Endothelial cell of umbilical vein (primary cell): ENCODE measurements at places on chromosomes 7 and 10. TPM values are rescaled to one million over a fixed set of nuclear protein-coding genes. Genes with fewer than 3 reads are reported as not detected.

GRCh38 chr7:15687546-15688278 lies 1.2 kb upstream of the MEOX2 start:
- peak; percentile 37 for DNase-seq

DNA sequence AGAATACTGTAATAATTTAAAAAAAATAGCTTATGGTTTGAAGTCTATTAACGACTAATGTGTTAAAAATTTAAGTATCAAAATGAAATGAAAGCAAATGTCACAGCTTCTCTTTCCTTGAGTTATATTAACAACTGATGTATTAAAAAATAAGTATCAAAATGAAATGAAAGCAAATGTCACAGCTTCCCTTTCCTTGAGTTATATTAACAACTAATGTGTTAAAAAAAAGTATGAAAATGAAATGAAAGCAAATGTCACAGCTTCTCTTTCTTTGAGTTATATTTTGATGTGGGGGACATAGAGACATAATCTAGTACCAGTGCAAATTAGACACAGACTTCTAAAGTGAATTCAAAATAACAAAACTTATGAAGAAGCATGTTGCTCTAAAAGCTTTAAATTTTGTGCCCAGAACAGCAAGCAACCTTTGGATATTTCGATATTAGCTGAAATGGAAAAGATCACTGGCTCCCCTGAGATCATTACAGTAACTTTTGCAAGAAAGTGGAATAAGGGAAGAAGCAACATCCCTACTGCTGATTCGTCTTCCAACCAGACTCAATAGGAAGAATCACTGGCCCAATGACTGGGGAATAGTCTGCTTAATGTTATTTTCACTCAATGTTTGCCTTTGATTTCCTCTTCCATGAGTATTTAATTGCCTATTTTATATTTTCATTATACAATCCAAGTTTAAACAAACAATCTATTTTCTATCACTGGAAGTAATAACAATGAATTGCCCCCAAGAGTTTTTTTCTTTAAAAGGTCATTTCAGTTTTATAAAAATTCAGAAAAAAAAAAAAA lies 8.0 kb downstream of the SKAP2 start:
- DNase-seq = peak; percentile 76

DNA sequence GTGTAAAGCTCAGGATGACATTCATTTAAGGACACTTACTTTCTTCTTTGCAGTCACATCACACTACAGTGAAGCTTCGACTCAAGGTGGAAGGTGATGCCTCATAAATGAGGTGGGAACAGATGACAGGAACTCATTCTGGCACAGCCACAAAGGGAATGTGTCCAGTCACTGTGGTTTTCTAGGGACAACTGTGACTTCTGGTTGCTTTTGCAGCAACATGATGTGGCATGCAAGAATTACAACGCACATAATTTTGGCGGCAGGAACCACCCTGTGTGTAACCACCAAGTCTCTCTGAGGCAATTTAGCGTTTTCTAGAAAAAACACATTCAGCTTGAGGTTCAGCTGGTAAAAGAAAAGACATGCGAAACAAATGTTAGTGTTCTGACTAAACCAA lies 32.0 kb upstream of the FERD3L start:
- DNase-seq = no peak

- peak; percentile 11 for DNase-seq
Observed at GRCh38 chr7:18125476-18125875, 97.8 kb upstream of the PRPS1L1 start.

DNA sequence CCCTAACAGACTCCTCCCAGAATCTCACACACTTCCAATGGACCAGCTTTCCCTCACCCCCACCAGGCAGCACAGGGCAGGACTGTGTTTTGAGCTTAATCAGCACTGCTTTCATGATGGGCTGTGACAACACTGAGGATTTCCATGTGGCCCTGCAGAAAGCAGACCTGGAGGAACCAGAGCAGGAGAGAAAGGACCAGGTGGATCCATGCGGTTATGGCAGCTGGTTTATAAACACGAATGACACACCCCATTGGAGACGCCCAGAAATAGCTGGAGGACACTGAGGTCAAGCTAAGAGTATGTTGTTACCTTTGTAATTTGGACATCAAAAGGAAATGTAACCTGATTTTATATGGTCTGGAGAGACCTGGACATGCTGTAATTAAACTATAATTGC lies 31.7 kb upstream of the HERPUD2 start:
- no peak for DNase-seq

DNA sequence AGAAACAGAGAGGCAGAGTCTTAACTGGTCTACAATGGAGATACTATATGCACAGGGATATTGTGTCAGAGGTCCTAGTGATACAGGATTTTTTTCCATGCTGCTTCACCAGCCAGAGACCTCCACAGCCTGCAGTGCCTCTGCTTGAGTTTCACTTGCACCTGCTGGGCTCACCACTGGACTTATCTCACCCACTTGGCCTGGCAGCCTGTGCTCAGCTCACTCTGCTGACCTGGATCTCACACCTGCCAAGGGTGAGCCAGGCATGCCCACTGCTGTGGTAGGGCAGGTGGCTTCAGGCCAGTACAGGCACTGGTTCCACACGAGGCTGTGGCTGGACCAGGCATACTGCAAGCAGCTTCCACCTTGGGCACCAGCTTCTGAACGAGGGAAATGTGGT lies 36.6 kb downstream of the PNLIPRP3 start:
- DNase-seq = no peak

- DNase-seq = no peak
Observed at GRCh38 chr10:74437822-74438221, 286.8 kb downstream of the ADK start.

- no peak for DNase-seq
Observed at GRCh38 chr7:157437519-157438061, 100.8 kb downstream of the DNAJB6 start.

- no peak for DNase-seq
Observed at GRCh38 chr10:101043363-101043707, 12.3 kb downstream of the SFXN3 start.

GRCh38 chr7:87506246-87507180 lies 31.0 kb upstream of the ABCB4 start:
- DNase-seq = peak; percentile 39

GRCh38 chr10:114266521-114266920 lies 27.5 kb downstream of the VWA2 start:
- DNase-seq = peak; percentile 24

DNA sequence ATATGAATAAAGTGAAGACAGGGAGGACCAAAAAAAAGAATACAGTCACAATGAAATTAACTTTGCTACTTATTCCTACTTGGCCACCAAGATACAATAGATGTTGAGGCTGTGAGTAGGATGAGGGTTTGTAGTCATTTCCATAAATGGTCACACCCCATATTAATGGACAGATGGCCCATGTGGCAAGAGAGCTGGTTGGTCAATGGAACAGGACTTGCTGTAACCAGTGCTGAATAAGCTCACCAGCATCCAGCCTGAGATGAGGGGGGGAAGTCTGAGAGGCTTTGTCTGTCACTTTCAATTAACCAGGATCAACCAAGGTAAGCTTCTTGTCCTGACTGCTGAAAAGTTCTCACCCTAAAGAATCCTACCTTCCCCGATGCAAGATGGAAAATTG lies 130.4 kb upstream of the KCNMA1 start:
- DNase-seq = no peak

DNA sequence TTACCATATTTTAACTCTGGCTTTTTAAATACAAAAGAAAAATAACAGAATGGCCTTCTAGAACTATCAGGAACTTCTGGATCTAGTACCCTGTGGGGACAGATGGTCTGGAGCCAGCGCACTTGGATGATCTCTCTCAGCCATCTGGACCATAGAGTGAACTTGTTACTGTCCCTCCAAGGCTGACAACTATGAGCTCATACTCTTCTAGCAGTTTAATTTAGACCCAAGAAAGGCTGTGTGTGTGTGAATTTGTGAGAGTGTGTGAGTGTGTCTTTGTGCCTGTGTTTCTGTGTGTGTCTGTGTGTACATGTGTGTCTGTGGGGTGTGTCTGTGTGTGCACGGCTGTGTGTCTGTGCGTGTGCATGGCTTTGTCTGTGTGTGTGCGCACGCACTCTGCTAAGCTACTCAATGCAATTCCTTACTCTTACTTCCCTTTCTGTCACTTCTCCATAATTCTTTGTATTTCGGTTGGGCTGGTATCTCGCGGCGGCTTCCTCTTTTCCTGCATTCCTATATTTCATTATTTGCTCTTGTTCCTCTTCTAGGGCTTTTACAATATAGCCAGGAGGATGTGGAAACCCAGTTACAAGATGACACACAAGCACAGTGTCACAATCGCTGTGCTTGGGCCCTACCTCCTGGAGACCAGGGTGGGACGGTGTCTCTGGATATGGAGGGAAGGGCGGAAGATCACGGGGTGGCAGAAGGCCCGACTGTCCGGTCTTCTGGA lies 51.9 kb downstream of the IKZF1 start:
- no peak for DNase-seq

DNA sequence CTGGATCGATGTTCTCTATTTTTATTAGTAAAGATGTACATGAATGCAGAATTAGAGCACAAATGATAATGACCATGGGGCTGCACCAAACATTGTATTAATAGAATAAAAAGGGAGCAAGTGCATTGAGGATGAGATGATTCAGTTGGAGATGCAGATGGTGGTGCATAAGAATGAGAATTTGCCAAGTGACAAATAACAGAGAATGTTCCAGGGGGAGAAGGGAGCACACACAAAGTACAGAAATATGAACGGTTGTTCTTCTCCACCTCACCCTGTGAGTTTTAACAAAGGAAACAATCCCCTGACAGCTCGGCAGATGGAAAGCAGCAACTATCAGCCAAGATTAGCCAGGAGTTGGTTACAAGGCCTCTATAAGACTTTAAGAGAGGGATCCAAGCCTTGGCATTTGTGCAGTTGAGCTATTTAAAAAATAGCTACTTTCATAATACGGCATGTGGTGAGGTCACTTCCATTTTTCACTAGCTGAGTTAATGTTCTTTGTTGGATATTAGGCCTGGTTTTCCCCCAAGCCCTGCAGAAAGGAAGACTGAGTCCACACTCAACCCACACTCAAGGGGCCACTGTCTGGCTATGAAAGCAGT lies 462.5 kb downstream of the TNS3 start:
- no peak for DNase-seq

DNA sequence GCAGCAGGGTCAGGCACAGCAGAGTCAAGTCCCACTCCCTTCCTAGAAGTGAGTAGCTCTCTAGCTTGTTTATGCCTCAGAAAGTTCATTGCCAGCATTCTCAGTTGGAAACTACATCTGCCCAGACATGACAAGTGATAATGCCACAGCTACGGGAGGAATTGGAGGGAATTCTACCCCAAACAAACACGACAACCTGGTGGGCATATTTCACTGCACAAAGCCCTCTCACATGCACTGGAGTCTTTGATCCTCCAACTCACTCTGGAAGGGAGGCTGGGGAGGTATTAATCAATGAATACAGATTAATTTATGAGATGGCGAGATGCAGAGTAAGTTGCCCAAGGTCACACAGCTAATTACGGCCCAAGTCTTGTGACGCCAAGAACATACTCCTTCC lies 126.0 kb upstream of the MGMT start:
- DNase-seq = no peak

DNA sequence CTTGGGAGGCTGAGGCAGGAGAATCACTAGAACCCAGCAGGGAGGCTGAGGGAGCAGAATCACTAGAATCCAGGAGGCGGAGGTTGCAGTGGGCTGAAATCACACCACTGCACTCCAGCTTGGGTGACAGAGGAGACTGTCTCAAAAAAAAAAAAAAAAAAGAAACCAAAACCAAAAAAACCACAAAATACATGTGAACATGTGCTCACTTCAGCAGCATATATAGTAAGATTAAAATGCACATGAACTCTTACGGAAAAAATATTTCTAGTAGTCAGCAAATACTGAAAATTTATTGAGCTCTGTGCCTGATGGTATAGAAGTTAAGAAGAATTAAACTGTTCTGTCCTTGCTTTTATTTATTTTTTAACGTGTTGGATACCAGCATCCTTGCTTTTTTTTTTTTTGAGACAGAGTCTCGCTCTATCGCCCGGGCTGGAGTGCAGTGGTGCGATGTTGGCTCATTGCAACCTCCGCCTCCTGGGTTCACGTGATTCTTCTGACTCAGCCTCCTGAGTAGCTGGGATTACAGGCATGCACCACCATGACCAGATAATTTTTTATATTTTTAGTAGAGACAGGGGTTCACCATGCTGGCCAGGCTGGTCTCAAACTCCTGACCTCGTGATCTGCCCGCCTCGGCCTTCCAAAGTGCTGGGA lies 9.6 kb upstream of the ZNF487 start:
- DNase-seq = no peak

- no peak for DNase-seq
Observed at GRCh38 chr7:110918949-110919548, 171.9 kb upstream of the LRRN3 start.

- DNase-seq = no peak
Observed at GRCh38 chr7:68925241-68925640, 673.0 kb upstream of the AUTS2 start.

- no peak for DNase-seq
Observed at GRCh38 chr10:86287110-86287793, 79.3 kb downstream of the GRID1 start.

GRCh38 chr7:69703099-69703498 lies 104.8 kb downstream of the AUTS2 start:
- DNase-seq = no peak

- DNase-seq = no peak
Observed at GRCh38 chr10:104880624-104881398, 239.7 kb downstream of the SORCS3 start.

DNA sequence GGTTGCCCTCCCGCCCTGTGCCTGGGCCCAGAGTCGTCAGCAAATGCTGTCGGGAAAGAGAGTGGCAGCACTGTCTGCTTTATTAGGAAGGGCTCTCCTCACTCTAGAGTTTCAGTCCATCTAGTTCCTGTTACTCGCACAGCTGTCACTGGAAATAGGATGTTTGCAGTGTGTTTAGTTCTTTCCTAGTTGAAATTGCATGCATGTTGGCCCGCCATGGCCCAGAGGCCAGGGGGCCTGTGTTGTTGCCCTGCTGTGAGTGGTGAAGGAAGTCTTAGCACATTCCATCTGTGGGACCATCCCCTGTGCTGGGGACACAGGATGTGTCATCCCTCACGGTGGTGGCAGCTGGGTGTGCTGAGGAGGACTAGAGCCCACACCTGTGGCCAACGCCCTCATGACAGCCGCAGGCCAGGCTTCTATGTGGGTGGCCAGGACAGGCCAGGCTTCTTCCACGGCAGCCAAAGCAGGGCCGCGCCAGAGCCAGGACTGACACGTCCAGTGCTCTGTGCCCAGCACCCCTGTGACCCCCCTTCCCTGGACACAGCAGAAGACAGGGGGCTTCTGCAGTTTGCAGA lies 45.4 kb downstream of the ZNF467 start:
- no peak for DNase-seq

DNA sequence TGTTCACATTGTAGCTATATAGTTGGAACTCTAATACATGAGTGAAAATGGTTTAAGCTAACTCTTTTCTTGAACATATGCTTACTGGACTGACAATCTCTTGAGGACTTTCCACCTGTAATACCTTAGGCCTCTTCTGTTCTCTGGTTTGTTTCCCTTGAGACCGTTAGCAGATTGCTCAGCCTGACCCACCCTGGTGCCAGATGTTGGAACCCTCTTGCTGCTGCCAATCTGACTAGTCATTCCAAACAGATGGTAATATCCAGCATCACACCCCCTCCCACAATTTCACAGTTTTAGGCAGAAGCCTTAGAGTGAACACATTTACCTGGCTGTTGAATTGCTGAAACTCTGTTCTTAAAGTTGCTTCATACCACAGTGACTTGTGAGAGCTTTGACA lies 18.7 kb downstream of the CALD1 start:
- DNase-seq = no peak

FAM25A gene
- polyA plus RNA-seq = not detected in 2 replicates

CYP26C1 gene
- 0.12 and 0.18 TPM in 2 replicates for polyA plus RNA-seq

RGS10 gene
- polyA plus RNA-seq = 5.4 and 7.8 TPM in 2 replicates

TMEM236 gene
- polyA plus RNA-seq = 0.19 and 0.29 TPM in 2 replicates

RNF148 gene
- polyA plus RNA-seq = 0.12 and 0.21 TPM in 2 replicates

RAPGEF5 gene
- polyA plus RNA-seq = 4.5 and 10.0 TPM in 2 replicates

NOD1 gene
- polyA plus RNA-seq = 22.1 and 23.2 TPM in 2 replicates

GPR37 gene
- 0.59 and 0.92 TPM in 2 replicates for polyA plus RNA-seq
